ENCODE measurements at places on chromosomes 7 and 10.

DNA sequence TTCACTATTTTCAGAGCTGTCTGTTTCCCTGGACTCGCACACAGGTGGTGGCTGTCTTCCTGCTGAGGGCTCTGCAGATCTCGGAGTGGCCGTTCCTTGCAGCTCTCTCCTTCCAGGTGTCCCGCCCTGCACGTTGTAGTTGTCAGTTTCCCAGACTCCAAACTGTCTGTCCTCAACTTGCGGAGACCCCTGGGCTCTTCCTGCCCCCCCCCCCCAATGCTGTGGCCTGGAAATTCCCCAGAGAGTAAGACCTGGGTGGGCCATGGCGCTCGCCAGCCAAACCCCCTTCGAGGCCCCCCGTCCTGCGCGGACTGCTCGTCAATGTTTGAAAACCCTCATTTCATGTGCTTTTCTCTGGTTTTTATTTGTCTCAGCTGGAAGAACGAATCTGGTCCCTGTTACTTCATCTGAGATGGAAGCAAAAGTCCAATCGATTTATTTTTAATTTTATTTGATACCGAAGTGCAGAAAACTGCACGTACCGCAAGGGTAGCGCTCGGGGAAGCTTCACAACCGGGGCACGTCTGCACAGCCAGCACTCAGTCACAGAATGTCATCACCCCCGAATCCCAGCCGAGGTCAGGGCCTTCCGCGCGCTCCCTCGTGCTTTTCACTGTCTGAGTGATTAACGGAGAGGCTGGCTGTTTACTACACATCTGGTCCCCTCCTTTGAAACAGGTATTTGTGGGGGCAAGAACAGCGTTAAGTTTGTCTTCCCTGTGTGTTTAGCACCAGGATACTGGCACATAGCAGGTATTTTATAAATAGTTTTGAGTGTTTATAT is 46.4 kb upstream of the NKX6-2 start:
- no peak for DNase-seq

GRCh38 chr7:151400626-151401315 is 9.1 kb downstream of the WDR86 start:
- DNase-seq: no peak

DNA sequence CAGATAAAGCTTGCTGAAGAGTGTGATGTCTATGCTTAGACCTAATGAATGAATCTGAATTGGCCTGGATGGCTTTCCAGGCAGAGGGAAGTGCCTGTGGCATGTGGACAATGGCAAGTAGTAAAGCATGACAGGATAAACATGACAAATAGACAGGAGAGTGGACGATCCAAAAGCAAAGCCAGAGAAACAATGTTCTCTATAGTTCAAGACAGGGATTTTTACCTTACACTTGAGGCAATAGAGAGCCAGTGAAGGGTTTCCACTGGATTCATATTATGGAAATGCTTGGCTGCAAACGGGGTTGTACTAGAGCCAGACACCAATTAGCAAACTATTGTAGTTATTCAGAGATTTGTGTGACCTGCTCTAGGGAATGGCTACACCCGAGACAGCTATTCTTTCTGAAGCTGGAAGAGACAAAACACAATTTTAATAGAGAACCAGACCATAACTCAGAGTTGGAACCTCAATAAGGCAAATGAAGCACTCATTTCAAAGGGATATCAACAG is 2.3 kb downstream of the AGMO start:
- DNase-seq: no peak

DNA sequence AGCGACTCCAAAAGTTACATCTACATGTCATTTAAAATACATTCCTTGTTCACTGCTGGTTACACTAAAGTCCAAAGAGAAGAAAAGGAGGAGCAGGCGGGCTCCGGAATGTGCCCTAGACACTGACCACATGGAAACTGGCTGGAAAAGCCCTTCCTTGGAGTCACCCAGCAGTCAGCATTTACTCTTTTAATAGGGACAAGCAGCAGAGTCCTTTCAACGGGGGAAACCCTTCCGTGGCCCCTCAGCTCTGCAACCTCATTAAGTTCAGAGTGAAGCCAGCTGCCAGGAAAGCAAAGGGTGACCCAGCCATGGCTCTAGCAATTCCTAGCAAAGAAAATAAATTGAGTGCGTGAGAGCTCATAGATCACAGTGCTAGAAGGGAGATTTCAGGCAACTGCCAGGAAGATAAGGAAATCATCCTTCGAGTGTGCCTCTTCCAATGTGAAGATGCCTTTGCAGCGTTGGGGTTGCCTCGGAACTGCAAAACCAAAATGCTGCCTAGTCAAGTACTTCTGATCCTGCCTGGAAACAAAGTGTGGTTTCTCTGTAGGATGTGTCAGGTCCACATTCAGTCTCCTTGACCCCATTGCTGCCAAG is 101.6 kb downstream of the SORBS1 start:
- no peak for DNase-seq

- no peak for DNase-seq
Measured at GRCh38 chr7:152520861-152521302, 85.1 kb upstream of the KMT2C start.

- no peak for DNase-seq
Measured at GRCh38 chr10:22801785-22802184, 87.4 kb upstream of the PIP4K2A start.

Data from NCI-H1930 (cell line).